ENCODE measurements at places on chromosomes 3 and 15.
A peak's percentile ranks its signal among the peaks of the same experiment; 100 is the strongest.

- peak; percentile 59 for DNase-seq
Observed at GRCh38 chr3:186790261-186790981, 7.0 kb downstream of the EIF4A2 start.

GRCh38 chr3:105722943-105723556 is 145.8 kb downstream of the CBLB start:
- DNase-seq, result no peak

DNA sequence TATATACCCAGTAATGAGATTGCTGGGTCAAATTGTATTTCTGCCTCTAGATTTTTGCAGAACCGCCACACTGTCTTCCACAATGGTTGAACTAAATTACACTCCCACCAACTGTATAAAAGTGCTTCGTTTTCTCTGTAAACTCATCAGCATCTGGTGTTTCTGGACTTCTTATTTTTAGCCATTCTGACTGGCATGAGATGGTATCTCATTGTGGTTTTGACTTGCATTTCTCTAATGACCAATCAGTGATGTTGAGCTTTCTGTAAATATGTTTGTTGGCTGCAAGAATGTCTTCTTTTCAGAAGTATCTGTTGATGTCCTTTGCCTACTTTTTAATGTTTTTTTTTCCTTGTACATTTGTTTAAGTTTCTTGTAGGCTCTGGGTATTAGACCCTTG is 182.9 kb upstream of the TRIM42 start:
- no peak for DNase-seq

DNA sequence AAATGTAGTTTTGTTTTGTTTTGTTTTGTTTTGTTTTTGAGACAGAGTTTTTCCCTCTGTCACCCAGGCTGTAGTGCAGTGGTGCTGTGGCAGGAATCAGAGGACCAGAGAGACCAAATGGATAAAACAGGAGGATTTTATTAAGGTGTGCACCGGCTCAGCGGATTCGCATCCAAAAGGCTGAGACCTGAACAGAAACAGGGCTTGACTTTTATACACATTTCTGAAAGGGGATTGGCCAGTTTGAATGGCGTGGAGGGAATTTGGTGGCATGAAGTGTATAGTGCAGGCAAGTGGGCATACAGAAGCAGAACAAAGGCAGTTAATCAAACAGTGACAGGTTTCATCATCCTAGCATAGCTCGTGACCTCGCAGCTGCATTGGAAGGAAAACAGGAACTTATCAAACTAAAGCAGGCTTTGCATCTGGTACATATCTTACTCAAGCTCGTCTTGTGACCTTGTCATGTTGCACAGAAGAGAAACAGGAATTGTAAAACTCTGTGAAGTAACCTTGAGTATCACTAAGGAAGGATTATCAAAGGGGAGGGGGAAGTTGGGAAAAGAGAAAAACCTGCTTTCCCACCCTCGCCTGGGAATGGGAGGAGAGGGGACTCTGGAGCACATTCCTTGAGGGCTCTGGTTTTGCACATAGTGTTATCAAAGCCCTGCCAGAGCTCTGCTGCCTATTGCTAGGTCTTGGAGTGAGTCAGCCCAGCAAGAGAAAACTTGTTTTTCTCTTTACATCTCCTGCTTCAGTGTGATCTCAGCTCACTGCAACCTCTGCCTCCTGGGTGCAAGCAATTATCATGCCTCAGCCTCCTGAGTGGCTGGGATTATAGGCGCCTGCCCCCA is 38.5 kb downstream of the C3orf62 start:
- DNase-seq, result no peak

DNA sequence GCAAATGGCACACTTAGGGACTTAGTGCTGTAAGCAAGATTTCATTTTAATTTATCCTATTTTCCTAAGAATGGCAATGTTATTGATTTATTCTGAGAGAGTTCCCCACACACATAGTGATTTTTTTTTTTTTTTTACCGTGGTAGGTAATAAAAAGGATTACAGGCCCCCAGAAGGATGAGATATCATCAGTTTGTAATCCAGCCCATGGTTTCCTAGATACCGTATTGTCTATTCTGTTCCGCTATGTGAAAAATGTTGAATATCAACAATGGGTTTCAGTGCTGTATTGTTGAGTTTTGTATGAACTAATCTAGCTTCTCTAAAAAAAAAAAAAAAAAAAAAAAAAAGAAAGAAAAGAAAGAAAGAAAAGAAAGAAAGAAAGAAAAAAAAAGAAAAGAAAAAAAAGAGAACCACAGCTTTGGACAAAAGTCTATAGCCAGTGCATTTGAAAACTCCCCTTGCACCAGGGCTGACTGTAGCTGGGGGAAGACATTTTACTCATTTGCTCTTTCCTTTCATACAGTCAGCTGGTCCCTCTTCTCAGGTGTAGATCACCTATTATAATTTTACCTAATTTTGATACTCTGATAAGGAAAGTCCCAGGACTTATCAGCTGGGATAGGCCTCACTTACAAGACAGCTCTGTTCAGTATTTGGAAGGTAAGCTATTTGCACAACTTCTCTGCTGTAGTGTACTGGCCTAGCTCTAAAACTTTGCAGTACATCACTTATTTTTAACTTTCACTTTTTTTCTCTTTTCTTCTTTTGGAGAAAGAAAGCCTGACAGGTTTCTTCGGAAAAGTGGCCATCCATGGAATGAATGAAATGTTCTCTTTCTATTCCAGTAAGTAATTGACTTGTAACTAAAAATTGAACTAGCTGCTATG is 101.4 kb upstream of the SOX2 start:
- no peak for DNase-seq

GRCh38 chr3:12175844-12176453 is 17.2 kb upstream of the TIMP4 start:
- DNase-seq, result peak; percentile 69

DNA sequence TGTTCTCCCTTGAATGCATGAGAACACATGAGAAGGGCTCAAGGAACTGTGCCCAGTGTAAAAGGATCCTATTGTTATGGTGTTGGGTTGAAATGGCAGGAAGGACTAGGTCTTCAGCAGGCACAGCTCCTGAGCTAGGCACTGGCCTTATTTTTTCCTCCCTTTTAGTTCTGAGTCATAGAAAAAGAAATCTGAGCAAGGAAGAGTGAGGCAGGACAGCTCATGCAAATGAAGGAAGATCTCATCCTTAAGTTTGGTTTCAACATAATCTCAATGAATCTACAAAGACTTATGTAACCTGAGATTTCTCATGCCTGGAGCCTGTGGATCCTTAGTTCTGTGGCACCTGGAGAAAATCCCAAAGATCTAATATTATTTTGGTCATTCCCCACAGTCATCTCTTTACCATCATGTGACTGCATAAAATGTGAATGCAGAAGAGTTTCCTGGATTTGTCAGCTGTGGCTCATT is 188.6 kb upstream of the TBL1XR1 start:
- DNase-seq, result no peak

GRCh38 chr3:68256635-68257223 is 602.3 kb upstream of the SUCLG2 start:
- DNase-seq, result no peak

DNA sequence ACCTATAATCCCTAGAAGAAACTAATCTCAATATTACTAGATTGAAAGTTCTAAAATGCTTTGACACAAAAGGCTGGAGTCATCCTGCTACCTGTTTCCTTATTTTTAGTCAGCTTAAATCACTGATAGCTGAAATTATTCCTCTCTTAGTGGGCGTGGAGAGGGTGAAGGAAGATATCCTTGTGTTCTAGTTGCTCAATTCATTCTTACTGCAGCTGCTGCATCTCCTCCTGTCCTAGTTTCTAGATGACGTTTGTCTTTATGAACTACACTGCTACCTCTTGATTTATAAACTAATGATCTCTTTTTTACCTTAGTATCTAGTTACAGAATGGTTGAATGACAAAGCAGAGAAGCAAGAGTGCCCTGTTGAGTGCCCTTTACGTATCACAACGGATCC is 50.7 kb downstream of the SETD5 start:
- DNase-seq, result no peak

DNA sequence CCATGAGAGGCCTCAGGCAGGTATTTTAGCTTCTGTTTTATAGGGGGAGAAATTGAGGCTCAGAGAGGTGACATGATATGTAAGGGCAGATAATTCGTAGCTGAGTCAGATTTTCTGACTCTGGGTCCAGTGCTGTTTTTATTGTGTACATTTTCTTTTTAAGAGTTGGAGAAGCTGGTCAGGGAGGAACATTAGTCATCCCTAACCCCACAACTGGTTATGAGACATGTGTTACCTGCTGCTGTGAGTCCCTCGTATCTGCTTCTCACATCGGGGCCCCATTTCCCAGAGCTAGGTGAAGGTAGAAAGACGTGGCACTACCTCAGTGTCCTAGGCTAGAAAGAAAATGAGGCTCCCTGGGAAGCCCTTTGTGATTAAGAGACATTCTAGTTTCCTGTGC is 28.6 kb downstream of the GALNT15 start:
- DNase-seq, result peak; percentile 4

- no peak for DNase-seq
Observed at GRCh38 chr3:120708408-120708807, 26.4 kb upstream of the HGD start.

GRCh38 chr3:11096266-11097139 is 57.8 kb upstream of the HRH1 start:
- DNase-seq, result peak; percentile 67
